ENCODE measurements at places on chromosomes 7 and 10.

DNA sequence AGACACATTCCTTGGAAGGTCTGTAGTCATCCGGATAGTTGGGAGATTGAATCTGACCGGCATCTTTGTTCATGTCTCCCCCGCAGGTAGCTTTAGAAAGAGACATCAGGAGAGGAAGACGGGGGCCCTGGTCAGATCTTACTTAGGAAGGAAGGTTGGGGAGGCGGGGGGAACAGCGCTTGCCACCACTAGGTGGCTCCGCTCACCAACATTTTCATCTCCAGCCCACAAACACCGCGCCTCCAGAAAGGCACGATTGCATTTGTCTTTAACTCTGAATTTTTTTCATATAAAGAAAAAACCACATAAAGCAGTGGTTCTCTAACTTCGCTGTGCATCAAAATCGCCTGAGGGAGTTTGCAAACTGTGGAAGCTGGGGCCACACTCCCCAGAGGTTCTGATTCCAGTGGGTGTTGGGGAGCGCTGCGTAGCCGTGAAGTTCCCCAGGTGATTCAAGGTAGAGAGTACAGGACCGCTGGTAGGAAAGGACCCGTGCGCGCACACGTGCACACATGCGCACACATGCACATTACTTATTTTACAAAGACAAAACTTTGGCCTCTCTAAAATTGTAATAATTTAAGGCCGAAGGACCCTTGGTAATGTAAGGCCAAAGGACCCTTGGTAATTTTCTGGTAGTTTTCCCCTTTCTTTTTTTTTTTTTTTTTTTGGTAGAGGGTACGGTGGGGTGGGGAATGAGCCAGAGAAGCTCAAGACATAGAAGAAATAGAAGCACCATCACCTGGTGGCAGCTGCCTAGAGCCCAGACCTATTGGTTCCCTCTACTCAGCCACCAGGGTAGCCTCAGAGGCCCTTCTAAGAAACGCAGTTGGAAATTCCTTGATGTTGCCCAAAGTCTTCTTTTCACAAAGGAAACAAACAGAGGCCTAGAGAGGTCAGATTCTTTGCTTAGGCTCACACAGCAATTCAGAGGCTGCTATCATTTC, 37.4 kb upstream of the OPALIN start:
- DNase-seq, result peak; percentile 3

DNA sequence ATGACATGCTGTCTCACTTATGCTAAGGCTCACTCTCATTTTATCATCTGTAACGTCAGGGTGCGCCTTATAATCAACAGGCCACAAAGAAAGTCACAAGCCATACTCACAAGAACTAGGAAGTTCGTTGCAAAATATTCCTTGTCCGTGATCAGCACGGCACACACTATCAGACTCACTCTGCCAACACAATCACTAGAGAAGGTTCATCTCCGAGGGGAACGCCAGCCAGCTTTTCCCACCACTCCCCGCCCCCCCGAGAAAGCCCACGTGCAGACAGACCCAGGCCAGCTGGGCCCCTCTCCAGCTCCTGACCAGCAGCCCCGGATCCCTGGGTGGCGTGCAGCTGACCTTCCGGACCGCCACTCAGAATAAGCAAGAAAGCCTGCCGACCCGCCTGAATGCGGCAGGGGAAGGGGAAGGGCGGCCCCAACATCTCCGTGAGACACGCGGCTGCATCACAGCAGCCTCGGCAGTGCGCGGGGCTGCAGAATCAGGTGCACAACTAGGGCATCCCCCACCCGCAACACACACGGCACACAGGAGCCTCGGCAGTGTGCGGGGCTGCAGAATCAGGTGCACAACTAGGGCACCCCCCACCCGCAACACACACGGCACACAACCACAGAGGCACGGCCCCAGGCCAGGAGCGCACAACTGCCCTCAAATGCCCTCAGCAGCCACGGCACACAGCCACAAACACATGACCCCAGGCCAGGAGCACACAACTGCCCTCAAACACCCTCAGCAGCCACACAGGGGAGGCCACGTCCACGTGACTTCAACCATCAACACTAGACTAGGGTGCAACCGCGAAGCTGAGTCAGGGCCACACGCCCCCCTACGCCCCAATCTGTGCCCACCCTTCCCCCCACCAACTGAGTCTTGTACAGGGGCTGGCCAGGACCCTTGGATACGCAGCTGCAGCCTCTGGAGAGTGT, 2.5 kb upstream of the GPR146 start:
- DNase-seq, result no peak

GRCh38 chr7:101315336-101315735, 6.3 kb downstream of the IFT22 start:
- no peak for DNase-seq

- no peak for DNase-seq
Observed at GRCh38 chr7:105295596-105296352, 92.9 kb downstream of the SRPK2 start.

DNA sequence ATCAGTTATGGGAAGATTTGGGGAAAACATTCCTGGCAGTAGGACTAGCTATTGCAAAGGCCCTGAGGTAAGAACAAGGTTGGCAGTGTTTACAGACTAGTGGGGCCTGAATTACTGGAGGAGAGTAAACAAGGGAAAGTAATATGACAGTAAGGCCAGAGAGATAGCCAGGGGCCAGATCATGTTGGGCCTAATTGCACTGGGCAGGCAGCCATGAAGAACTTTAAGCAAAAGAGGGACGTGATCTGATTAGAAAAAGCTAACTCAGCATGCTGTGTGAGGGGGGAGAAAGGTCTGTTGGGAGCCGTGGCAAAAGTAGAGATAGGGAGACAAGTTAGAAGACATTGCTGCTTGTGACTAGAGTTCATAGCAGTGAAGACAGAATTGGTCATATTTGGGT, 9.2 kb downstream of the NUP42 start:
- DNase-seq, result no peak

- DNase-seq, result no peak
Observed at GRCh38 chr10:119755446-119755845, 29.6 kb downstream of the INPP5F start.

DNA sequence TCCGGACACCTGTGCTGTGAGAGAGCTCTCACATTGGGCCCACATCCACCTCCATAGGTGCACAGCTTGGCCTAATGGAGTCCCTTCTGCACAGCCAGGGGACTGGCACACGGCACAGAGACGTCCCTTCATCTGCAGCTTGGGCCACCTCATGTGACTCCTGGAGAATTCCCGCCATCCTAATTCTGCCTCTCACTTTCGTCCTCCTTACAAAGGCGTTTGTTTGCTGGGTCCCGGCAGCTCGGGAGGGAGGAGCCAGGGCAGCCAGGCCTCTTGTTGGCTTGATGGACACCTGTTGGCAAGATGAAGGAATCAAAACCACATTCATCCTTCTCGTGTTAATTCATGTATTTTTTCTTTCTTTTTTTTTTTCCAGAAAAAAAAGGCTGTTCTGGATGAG, 30.7 kb upstream of the TTYH3 start:
- no peak for DNase-seq
